GM06990 (cell line): ENCODE measurements at places on chromosomes 7 and 10.

DNA sequence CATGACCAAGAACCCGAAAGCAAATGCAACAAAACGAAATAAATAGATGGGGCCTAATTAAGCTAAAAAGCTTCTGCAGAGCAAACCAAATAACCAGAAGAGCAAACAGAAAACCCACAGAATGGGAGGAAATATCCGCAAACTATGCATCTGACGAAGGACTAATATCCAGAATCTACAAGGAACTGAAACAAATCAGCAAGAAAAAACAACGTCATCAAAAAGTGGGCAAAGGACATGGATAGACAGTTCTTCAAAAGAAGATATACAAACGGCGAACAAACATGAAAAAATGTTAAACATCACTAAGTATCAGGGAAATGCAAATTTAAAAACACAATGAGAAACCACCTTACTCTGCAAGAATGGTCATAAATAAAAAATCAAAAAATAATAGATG, 35.3 kb upstream of the CACUL1 start:
- no peak for DNase-seq

GRCh38 chr10:84137811-84138210, 1.5 kb upstream of the GHITM start:
- no peak for DNase-seq

- no peak for DNase-seq
Observed at GRCh38 chr10:77837925-77838595, 88.5 kb downstream of the DLG5 start.

DNA sequence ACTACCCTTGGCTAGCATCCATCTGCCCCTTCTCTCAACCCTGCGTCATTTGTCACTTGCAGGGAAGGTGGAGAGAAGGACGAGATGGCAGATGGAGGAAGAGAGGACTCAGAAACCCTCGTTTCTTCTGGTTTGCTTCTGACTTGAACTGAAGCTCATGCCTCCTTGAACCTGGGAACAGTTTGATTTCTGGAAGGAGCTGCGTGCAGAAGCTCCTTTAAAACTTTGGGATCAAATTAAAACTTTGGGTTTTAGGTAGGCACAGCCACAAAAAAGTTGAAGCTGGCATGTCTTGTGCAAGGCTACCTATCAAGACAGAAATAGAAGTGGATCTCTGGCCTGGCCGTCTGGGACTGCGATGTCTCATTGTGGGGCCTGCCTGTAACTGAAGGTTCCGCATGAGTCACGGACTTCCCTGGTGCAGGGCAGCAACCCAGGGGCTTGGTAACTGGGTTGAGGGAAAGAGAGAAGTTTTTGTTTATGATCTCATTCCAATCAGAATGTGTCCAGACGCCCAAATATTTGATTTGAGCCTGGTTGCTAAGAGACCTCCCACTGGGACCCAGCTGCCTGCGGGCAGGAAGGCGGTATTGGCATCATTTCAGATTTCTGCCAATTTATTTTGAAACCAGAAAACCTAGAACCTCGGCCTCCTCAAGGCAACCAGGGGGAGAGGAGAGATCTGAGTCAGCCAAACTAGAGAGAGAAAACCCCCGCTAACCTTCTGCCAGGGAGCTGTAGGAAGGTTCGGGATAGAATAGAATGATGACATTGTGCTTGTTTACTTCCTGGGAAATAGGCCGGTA, 15.8 kb upstream of the CAMK1D start:
- peak; percentile 55 for DNase-seq

DNA sequence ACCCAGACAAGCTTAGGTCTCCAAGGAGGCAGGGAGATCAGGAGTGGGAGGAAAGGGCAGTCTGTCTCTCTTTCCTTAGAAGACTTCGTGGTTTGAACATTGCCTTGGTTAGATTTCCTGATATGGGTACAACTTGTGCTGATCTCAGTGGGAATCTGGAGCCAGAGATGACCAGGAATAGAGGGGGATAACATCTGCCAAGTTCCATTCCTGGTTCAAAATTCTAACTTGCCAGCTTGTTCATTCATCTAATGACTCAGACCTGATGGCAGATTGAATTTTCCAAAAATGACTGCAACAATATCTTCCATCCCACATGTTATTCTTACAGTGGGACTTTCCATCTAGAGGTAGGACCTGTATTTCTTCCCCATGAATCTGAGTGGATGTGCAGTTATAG, 394.3 kb upstream of the PODXL start:
- DNase-seq, result no peak

DNA sequence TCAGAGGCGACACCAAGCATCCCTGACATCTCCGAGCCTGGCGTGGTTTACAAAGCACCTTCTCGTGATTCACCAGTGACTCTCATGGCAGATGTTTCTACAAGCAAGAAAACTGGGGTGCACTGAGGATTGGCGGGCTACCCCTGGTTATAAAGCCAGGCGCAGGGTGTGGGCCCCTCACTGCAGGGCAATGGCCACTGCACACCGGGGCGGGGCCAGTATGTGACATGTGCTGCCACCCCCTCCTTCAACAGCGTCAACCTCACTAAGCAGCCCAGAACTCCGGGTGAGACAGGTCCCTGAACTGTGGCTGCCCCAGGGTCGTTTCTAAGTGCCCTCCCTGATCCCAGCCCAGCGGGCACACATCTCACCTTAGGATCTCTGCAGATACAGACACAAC, 63.8 kb downstream of the CHST15 start:
- no peak for DNase-seq

DNA sequence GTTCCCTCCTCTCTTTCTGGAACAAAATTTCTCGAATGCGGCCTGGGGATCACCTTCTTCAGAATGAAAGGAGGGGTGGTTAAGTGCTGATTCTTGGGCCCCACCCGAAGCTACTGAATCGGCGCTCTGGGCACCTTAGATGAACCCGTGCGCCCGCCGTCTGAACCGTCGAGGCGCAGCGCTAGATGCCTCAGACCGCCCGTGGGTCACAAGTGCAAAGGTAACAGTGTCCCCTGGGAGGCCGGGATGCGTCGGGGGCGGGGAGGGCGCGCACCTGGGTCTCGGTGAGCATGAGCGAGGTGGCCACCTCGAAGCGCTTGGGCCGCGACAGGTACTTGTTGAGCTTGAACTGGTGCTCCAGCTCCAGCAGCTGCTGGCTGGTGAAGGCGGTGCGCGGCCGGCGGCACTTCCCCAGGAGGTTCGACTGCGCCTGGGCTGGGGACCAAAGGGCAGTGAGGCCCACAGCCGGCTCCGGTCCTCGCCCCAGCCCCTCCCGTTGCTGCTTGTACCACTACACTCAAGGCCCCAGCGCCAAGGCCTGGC, 4.2 kb downstream of the MNX1 start:
- DNase-seq, result no peak

DNA sequence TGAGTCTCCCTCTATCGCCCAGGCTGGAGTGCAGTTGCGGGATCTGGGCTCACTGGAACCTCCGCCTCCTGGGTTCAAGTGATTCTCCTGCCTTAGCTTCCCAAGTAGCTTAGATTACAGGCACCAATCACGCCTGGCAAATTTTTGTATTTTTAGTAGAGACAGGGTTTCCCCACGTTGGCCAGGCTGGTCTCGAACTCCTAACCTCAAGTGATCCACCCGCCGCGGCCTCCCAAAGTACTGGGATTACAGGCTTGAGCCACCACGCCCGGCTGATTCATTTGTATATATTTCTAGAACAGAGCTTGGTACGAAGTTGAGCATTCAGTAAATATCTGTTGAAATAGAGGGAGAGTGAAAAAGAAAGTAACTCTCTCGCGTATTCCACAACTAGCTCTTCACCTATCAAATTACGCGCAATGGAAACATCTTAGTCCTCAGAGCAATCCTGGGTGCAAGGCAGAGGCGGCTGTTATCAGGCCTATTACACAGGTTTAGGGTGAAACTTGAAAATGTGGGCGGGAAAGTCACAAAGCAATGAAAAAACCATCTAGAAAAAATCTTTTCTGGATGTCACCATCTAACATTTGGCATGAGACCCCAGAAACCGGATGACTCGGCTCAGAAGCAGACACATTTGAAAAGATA, 707 bp upstream of the GHITM start:
- DNase-seq, result no peak

DNA sequence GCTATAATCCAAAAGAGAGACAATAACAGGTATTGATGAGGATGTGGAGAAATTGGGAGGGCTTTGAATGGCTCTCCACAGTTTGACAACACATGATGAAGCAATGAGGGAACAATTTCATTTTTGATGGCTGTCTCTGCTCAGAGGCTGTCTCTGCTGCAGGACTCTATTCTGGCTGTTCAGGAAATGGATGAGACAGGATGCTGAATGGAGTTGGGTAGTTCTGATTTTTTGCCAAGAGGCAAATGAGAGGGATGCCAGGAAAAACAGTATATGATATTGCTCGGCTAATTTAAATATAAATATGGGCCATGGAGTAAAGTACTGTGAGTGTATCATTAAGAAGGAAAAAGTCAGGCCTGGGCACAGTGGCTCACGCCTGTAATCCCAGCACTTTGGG, 16.8 kb downstream of the APBB1IP start:
- DNase-seq, result no peak

- no peak for DNase-seq
Observed at GRCh38 chr7:35869810-35870209, 69.0 kb downstream of the SEPTIN7 start.

DNA sequence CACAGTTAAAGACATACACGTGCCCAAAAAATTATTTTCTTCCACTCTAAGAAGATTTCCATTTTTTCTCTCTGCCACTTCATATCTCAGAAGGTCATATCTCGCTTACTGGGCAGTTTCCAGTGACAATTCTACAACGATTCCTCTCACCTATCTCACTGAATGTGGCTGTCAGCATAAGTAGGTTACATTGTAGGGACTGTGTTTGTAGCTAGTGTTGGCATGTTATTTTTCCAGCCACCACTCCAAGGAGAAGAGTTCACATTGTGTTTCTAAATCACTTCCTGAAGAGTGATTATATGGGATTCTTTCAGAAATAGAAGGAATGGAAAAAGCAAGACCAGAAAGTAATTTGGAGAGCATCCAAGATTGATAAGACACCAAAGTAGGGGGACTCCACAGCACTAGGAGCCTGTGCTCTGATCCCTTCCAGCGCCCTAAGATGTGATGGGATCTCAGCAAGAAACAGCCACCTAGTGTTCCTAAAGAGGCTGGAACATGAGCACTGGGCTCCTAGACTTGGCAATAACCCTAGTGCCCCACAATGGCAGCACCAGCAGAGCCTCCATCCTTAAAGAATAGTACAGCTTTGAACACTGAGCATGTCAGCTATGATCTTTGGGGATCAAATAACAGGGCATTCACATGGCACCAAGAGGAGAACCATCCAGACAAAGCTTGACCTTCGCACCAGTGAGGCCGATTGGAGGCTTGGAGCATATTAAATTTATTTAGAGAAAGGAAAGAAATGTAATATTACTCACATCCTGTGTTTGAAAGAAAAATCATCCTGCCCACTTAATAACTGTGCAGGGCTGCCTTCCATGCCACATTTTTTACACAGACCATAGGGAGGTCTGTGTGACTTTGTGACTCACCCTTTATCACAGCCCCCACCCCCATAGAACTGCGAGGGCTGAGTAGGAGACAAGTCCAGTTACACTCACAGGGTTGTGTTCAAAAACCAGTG, 51.8 kb downstream of the CAV1 start:
- DNase-seq, result no peak

DNA sequence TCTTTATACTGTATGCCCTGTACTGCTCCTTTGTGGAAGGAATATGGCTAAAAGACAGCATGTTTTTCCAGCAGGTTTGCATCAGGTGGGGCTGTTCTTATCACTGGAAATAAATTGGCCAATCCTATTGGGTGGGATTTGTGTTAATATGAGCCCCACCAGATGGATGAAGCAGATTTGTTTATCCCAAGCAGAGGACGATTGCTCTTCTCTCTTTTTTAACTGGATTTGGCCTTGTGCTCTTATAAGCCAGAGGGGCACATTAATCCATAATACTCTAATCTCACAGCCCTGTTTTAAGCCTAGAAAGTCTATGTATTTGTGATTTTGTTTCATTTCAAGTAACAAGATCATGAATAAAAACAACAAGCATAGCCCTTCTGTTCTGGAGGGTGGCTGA, 240.1 kb upstream of the ADARB2 start:
- DNase-seq, result no peak

DNA sequence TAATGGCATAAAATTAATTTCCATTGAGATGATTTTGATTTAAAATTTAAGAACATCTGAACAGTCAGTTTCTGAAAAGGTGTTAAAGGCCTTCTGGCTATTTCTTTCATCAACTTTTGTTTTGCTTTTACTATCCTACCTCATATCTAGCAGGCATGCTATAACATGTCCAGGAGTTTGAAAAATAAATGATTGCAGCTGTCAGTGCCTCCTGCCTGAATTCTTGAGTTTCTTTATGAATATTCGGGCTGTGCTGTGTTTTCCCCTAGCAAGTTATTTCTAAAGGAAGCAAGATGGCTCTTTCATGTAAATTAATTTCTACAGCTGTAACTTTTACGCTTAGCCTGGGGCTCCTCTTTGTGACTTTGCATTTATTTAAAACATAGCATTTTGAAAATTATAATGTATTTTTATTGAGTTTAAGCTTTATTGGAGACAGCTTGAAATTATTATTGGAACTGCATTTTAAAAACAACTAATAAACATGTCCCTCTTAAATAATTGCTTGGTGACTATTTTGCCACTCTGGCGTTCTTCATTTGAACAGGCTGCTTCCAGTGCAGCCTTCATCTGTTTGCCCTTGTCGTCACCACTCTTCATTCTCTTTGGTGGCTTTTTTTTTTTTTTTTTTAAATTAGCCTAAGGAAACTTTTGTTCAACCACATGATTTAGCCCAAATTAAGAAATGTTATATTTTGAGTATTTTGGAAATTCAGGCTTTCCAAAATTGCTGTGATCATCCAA, 1083.4 kb upstream of the LRRN3 start:
- DNase-seq, result no peak
